ENCODE measurements at places on chromosomes 11 and 22. TPM values are rescaled to one million over a fixed set of nuclear protein-coding genes. Genes with fewer than 3 reads are reported as not detected.

ASCL2 gene
- total RNA-seq, result not detected

OR5B3 gene
- total RNA-seq, result not detected

MRGPRX3 gene
- total RNA-seq, result not detected

PPP2R5B gene
- total RNA-seq, result 34.2 TPM

POLA2 gene
- 2.9 TPM for total RNA-seq

- DNase-seq, result no peak
Measured at GRCh38 chr22:21714786-21715185, 20.8 kb downstream of the YPEL1 start.

GRCh38 chr22:39101226-39101625 is 4.2 kb downstream of the APOBEC3H start:
- no peak for DNase-seq

GRCh38 chr11:86143087-86144030 is 74.5 kb upstream of the PICALM start:
- no peak for DNase-seq

Data from gastrocnemius medialis (tissue), 4 donors.